ENCODE measurements at places on chromosomes 1 and 21.

DNA sequence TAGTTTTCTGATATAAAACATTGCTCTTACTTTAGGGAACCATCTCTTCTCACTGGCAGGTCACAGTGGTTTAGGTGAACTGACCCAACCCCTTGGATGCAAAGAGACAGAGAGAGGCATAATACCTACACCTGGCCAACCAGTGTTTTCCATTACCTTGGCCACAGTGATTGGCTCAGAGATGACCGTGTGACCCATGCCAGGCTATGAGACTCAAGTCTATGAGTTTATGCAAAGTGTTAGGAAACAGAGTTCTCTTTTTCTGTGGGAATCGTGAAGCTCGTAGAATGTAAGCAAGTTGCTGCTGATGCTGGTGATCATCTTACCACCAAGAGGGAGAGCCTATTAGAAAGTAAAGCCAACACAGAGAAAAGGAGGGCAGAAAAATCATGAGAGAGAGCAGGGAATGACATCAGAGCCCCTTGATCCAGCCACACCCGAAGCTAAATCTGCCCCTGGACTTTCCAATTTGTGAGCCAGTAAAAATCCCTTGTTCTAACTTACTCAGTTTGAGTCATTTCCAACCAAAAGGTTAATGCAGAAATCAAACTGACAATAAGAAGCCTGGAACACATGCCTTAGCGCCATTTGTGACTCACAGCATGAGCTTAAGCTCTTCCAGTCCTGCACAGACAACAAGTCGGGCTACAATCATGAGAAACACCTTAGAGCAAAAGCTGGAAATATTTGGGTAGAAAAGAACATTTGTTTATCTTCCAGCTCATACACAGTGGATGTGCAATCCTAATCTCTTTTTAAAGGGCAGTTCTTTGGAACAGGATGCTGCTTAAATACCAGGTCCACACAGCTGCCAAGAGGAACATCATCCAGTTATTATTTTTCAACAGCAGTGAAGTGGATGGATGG is 81.3 kb upstream of the KAZN start:
- DNase-seq = no peak

DNA sequence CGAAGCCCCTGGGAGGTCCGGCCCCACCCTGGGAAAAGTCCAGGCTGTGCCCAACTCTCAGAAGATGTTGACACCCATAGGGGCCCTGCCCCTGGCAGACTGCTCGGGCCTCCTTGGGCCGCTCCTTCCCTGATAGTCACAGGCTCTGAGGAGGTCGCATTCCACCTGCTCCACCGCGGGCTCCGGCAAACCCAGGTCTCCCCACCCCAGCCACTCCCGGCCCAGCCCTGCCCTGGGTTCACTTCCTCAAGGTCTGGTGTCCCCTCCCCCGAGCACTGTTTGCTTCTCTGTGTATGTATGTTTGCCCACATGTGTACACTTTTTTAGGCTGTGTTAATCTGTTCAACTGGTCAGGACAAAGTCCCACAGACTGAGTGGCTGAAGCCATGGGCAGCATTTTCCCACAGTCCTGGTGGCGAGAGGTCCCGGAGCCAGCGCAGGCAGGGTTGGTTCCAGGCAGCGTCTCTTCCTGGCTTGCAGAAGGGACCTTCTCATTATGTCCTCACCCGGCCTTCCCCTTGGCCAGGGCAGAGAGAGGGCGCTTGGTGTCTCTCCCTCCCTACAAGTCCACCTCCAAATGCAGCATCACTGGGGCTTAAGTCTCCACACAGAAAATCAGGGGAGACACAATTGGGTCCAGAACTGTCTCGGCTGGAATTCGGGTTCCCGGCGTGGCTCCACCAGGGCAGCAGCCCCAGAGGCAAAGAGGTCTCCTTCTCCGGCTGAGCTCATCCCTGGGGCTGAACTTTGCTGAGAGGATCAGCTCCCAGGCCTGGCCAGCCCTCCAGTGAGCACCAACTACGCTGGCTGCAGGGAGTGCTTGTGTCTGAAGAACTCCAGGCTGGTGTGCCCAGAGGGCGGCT is 10.5 kb upstream of the PRXL2B start:
- no peak for DNase-seq

DNA sequence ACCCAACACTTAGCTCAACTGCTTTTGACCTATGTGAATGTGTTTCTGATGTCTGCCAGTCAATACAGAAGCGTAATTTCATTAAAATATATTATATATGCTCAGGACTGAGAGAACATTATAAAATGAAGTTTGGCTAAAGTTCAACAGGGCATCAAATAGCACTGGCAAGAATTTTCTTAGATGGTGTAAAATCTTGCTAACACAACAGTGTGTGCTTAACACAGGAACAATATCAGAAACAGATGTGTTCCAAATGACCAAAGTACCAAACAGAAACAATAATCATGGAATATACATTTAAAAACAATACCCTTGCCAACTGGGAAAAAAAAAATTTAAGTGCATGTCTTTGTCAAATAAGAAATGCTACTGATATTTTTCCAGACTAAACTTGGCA is 10.4 kb upstream of the LHX8 start:
- no peak for DNase-seq

GRCh38 chr1:4986306-4986705 is 331.9 kb downstream of the AJAP1 start:
- no peak for DNase-seq

DNA sequence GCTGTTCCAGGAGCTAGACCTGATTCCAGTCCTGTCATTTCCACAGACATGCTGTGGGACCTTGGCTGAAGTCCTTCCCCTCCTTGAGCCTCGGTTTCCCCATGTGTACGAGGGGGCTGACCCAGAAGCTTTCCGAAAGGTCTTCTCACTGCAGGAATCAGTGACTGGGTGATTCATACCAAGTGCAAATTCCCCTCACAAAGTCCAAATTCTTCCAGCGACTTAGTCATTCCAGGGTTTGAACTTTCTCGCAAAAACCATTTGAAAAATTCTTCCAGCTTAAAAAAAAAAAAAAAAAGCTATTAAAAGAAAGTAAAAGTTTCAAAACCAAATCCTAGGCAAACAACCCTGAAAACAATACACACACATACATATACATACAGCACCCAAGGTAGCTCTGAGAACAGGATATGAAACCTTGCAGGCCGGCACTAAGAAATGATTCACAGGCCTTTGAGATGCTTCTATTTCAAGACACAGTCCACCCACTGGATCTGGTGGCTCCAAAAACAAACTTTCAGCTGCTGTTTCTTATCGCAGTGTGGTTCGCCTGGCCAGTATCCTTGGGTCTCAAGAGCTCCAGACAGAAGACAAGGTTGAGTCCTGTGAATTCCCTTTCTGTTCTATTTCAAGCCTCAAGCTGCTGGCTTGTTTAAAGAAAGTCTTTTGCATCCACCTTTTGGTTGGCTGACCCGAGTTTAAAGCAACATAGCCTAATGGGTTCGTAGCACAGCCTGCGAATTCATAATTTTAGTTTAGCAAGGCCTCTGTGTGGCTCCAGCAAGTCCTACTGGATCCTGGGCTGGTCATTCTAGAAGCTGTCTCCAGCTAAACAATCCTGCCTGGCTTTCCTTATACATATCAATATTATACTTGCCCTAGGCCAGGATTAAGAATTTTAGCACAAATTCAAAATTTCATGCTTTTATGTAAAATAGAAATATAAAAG is 18.0 kb upstream of the ID3 start:
- DNase-seq = no peak

DNA sequence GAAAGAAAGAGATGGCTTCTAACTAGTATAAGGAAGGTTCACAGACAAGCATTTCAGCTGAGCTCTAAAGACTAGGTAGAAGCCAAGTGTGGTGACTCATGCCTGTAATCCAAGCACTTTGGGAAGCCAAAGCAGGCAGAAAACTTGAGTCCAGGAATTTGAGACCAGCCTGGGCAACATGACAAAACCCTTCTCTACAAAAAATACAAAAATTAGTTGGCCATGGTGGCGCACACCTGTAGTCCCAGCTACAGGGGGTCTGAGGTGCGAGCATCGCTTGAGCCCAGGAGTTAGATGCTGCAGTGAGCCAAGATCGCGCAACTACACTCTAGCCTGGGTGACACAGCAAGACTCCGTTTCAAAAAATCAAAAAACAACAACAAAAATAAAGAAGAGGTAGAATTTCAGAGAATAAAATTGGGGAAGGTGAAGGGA is 27.8 kb downstream of the FBXO42 start:
- no peak for DNase-seq

- no peak for DNase-seq
These were observed 394.8 kb downstream of the MATN1 start for GRCh38 chr1:30328401-30329262.

DNA sequence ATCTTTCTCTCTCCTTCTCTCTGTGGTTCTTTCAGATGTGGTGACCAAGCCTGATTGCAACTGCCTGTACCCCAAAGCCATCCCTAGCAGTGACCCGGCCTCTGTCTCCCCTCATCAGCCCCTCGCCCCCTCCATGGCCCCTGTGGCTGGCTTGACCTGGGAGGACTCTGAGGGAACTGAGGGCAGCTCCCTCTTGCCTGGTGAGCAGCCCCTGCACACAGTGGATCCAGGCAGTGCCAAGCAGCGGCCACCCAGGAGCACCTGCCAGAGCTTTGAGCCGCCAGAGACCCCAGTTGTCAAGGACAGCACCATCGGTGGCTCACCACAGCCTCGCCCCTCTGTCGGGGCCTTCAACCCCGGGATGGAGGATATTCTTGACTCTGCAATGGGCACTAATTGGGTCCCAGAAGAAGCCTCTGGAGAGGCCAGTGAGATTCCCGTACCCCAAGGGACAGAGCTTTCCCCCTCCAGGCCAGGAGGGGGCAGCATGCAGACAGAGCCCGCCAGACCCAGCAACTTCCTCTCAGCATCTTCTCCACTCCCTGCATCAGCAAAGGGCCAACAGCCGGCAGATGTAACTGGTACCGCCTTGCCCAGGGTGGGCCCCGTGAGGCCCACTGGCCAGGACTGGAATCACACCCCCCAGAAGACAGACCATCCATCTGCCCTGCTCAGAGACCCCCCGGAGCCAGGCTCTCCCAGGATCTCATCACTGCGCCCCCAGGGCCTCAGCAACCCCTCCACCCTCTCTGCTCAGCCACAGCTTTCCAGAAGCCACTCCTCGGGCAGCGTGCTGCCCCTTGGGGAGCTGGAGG is 12.7 kb downstream of the CSF1 start:
- DNase-seq = no peak

GRCh38 chr1:175126347-175126746 is 58.7 kb downstream of the TNN start:
- DNase-seq = no peak

DNA sequence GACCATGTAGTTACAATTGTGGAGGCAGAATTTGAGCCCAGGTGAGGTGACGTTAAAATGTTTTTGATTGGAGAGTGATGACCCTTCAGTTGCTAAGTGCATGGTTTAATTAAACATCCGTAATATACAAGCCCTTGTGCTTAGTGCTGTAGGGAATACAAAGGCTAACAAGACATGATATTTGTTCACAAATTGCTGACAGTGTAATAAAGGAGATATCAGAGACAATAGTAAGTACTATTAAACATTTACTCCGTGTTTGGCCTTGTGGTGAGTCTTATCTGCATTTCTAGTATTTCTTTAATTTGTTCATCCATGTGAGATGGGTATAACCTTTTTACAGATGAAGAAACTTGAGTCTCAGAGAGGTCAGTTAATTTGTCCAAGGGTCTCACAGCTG is 37.9 kb downstream of the RLF start:
- DNase-seq = no peak

- DNase-seq = no peak
These were observed 35.0 kb downstream of the DHCR24 start for GRCh38 chr1:54851936-54852524.

- DNase-seq = no peak
These were observed 2.3 kb upstream of the LCE3D start for GRCh38 chr1:152582647-152583046.

DNA sequence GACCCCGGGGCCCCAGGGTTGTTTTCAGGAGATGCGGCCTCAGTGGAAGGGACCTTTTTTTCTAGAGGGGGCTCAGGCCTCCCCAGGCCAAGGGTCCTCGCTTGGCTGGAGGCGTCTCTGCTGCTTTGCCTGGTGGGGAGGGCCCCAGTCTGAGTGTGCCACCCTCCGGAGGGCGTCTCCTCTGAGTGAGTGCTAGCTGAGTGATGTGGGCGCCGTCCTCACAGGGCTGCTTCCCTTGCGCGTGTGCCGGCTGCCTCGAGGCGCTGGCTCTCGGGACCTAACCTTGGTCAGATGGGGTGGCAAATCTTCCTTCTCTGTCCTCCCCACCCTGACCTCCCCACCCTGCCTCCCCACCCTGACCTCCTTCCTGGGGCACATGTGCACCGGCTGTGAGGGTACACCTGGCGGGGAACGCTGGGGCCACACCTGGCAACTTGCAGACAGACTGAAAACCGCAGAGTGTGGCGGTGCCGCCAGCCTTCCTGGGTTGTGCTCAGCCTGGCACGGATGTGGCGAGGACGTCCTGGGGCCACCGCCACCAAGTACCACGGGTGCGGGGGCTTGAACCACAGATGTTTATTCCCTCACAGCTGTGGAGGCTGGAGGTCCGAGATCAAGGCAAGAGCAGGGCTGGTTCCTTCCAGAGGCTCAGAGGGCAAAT is 93.0 kb upstream of the TTC34 start:
- no peak for DNase-seq

DNA sequence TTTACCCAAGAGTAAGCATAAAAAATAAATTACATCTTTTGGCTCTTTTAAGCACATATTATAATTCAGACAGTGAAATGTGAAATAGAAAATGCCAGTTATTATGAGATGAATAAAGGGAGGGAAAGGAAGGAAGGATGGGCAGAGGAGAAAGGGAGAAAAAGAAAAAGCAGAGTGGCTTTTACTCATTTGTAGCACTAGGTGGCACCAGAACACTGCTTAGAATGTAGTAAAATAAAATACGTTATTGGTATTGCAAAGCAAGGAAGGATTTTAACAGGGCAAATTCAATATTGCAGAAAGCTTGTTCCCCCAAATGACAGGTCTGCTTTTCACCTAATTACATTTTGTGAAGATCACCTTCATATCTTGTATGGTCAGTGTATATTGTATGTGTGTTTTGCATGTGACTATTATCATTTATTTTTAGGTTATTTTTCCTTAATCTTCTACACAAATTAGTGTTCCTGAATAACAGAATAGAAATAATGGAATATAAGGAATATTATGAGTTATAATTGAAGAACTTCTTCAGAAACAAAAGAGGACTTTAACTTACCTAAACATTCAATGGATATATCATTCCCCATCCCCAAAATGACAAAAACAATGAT is 9.1 kb upstream of the PCNX2 start:
- DNase-seq = no peak

- peak; percentile 16 for DNase-seq
These were observed 595 bp downstream of the IL10RB start for GRCh38 chr21:33266789-33267135.

- no peak for DNase-seq
These were observed 4.1 kb upstream of the KRTAP12-2 start for GRCh38 chr21:44670642-44671432.

- no peak for DNase-seq
These were observed 153.1 kb upstream of the RAB4A start for GRCh38 chr1:229117664-229118300.

- no peak for DNase-seq
These were observed 76.5 kb downstream of the VCAM1 start for GRCh38 chr1:100796046-100796445.

- no peak for DNase-seq
These were observed 857.8 kb upstream of the B3GALT2 start for GRCh38 chr1:194043984-194044755.

- no peak for DNase-seq
These were observed 19.1 kb upstream of the NCF2 start for GRCh38 chr1:183609313-183609712.

Data from stimulated activated CD4-positive, alpha-beta T cell treated with anti-CD3 and anti-CD28 coated beads, Interleukin-12 subunit alpha, Interleukin-12 subunit beta, amount 100 ng/mL, for 4 hours (primary cell).